Activated CD4-positive, CD25-positive, alpha-beta regulatory T cell treated with anti-CD3 and anti-CD28 coated beads, Interleukin-2, amount 50 U/mL, for 24 hours (primary cell): ENCODE measurements at places on chromosomes 6 and 20.
A peak's percentile ranks its signal among the peaks of the same experiment; 100 is the strongest.

- ATAC-seq = no peak
Measured at GRCh38 chr6:135465307-135465706, 32.2 kb downstream of the AHI1 start.

GRCh38 chr20:48426630-48427029 lies 401.2 kb downstream of the PREX1 start:
- no peak for ATAC-seq

DNA sequence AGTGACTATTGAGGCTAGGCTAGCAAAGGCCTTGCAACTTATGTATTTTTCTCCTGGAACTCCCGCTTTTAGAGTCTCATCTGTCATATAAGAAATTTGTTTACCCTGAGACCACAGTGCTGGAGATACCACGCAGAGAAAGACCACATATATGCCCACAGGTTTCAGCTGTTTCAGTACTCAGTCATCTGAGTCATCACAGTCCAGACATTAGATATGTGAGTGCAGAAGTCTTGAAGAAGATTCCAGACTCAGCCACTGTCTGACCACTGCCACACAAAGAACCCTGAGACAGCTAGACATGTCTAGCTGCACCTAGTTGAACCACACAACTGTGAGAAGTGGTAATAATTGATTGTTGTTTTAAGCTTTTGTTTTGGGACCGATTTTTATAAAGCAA lies 648.3 kb downstream of the EPM2A start:
- ATAC-seq = no peak

- no peak for ATAC-seq
Measured at GRCh38 chr20:38167851-38168760, 3.0 kb upstream of the TGM2 start.

DNA sequence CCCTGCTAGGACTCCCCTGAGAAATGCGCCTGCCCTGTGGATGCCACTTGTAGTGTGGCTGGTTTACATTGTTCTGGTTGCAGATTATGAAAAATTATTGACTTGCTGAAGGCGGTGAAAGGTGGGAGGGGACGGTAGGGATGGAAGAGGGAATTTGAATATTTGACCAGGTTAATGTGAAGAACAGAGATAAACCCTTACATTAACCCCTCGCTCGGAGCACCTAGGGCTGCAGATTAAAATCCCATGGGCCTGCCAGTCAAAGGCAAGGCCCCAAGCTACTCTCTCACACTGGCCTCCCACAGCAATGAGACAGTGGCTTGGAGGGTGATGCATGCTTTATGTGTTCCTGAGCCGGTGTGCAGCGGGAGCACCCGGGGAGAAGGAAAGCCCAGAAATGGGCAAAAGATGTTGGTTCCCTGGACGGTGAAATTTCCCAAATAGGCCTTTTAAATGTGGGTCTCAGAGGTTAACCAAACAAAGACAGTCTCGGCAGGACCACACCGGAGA lies 2.5 kb downstream of the FOXF2 start:
- no peak for ATAC-seq

DNA sequence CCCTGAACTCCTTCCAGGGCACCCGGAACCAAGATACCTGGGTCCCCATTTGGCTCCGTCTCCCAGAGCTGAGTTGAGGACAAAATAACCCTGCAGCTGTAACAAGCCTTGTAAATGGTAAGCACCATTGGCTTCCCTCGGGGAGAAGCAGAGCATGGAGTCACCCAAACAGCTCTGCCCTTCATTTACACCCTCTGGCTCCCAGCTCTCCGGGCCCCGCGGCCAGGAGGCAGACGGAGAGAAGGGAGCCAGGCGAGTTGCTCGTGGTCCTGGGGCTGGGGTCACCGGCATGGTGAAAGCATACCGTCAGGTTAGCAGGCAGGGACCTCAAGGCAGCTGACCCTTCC lies 2.1 kb downstream of the TFEB start:
- no peak for ATAC-seq

DNA sequence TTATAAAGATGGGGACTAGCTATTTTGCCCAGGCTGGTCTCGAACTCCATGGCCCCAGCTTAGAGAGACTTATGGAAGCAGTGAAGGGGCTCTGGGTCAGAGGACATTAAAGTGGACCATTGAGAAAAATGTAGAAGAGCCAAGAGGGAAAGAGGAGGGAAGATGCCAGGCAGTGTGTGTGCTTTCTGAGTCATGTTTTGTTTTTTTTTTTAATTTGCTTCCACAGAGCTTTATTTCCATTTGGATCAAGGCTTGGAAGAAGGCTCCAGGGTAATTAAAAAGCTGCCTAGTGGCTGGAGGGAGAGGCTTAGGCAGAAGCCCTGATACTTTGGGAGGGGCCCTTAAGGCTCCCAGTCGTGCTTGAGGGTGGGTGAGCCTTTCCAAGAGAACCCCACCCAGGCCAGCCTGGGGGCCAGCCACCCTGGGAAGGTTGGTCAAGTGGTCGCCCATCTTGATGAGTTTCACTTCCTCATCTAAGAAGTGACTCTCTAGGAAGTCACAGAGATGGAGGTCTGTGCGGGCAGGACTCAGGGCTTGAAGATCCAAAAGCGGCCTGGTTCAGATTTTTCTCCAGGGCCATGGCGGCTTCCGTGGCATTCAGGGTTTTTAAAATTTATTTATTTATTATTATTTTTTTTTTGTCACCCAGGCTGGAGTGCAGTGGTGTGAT lies 3.0 kb upstream of the ZNF335 start:
- no peak for ATAC-seq

GRCh38 chr6:15504581-15505350 lies 158.1 kb downstream of the DTNBP1 start:
- ATAC-seq = no peak

DNA sequence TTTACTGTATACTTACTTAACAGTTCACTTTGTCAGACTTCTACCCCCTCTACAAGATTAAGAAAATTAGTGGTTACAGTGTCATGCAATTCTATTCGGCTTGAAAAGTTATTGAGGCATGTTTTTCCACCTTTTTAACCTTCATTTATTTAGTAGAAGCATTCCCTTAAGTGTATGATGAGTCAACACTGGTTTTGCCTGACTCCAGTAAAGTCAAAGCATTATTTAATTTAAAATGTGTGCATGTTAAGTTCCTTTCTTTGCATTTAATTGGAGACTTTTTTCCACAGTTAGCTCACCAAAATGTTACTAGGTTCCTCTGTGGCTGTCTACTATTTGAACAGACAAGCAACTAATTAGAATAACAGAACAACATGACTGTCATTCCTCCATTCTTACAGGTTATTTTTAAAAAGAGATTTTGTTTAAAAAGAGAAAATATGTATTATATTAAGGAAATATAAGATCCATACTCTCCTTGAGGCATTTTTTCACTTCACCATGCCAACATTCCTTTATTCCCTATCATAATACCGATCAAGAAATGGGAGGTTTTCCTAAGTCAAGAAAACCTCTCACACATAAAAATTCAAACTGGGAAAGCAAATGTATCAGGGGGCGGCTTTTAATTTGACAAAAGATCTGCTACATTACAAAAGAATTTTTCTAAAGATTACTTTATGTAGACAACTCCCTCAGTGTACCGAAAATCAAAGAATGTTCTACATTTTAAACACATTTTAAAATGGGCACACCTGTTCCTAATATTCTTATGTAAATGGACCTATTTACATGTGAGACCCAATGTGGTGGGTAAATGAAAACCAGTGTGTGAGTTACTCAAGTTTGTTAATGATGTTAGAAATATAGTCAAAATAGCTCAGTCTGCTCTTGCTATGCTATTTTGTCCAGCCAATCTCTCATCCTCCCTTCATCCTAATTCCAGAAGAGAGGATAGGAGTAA lies 361.2 kb downstream of the UTRN start:
- ATAC-seq = no peak

GRCh38 chr6:36851149-36851614 lies 11.9 kb upstream of the CPNE5 start:
- ATAC-seq = no peak

DNA sequence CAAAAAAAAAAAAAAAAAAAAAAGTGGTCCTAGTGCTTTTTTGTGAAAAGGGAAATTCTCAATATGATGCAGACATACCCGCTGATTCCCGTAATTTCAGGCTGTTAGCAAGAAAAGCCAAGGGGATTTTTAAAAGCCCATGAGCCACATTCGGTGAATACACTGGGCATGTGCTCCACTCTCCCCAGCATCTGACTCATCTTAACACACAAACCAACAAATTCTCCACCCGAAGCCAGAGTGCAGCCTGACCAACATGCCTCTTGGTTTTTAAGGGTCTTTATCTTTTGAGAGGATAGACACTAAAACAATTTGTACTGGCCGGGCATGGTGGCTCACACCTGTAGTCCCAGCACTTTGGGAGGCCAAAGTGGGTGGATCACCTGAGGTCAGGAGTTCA lies 45.5 kb upstream of the CD83 start:
- ATAC-seq = peak; percentile 37

DNA sequence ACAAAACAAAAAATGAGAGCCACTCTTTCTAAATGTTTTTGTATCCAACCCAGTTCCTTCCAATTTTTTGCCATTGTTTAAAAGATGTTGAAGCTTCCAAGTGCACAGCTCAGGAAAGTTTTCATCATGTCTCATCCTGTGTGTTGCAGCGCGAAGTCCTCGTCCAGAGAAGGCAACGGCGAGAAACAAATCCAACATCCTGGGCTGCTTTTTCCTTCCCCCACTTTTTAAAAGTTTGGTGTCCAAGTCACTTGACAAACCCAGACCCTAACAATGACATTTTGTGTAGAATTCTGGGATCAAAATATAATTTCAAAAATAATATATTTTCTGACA lies 92.3 kb downstream of the ANKRD60 start:
- no peak for ATAC-seq

GRCh38 chr6:105757512-105758200 lies 328.5 kb upstream of the PRDM1 start:
- ATAC-seq = peak; percentile 79

- ATAC-seq = no peak
Measured at GRCh38 chr6:54981647-54982046, 135.1 kb downstream of the FAM83B start.

- no peak for ATAC-seq
Measured at GRCh38 chr20:51350941-51351631, 191.4 kb downstream of the NFATC2 start.

- no peak for ATAC-seq
Measured at GRCh38 chr6:27838945-27839625, 73.1 kb downstream of the OR2B2 start.

- no peak for ATAC-seq
Measured at GRCh38 chr6:72864799-72865198, 242.9 kb downstream of the KCNQ5 start.

DNA sequence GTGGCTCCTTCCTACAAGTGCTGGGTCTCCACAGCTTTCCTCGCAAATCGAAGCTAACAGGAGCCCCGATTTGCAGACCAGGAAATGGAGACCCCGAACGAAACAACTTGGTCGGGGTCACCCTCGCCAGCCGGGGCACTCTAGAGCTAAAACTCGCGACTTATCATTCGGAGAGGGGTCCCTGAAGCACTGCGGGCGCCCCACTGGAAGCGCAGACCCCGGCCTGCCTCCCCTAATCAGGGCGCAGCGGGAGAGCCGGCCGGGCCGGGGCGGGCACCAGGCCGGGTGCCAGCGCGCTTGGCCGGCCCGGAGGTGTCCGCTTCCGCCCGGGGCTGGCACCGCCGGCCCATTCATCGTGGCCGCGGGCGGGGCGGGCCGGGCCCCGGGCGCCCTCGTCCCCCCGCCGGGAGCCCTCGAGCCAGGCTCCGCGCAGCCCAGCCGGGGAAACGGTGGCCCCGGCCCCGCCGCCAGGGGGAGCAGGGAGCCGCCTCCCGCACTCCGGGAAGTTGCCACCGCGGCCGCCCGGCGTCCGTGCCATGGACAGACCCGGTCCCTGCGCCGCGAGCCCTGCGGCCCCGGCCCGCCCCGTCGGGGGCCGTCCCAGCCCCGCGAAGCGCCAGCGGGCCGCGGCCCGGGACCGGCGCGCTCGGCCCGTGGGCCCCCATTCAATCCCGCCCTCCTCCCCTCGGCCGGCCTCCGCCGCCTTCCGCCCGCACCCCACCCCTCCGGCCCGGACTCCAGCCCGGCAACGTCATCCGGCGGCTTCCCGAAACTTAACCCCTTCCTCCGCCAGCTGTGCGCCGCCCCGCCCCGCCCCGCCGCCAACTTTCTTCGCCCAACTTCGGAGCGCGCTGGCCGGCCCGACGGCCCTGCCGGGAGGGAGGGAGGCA lies 961 bp downstream of the RRBP1 start:
- peak; percentile 35 for ATAC-seq

- ATAC-seq = no peak
Measured at GRCh38 chr20:1900321-1900801, 5.2 kb downstream of the SIRPA start.

- ATAC-seq = no peak
Measured at GRCh38 chr6:26454631-26455030, 3.1 kb upstream of the BTN2A1 start.
